Dermis microvascular lymphatic vessel endothelial cell (primary cell): ENCODE measurements at places on chromosomes 5 and 9.

GRCh38 chr5:139708877-139709581 lies 60.9 kb downstream of the CXXC5 start:
- peak; percentile 58 for DNase-seq

GRCh38 chr9:100652850-100653249 lies 75.0 kb downstream of the CAVIN4 start:
- no peak for DNase-seq

DNA sequence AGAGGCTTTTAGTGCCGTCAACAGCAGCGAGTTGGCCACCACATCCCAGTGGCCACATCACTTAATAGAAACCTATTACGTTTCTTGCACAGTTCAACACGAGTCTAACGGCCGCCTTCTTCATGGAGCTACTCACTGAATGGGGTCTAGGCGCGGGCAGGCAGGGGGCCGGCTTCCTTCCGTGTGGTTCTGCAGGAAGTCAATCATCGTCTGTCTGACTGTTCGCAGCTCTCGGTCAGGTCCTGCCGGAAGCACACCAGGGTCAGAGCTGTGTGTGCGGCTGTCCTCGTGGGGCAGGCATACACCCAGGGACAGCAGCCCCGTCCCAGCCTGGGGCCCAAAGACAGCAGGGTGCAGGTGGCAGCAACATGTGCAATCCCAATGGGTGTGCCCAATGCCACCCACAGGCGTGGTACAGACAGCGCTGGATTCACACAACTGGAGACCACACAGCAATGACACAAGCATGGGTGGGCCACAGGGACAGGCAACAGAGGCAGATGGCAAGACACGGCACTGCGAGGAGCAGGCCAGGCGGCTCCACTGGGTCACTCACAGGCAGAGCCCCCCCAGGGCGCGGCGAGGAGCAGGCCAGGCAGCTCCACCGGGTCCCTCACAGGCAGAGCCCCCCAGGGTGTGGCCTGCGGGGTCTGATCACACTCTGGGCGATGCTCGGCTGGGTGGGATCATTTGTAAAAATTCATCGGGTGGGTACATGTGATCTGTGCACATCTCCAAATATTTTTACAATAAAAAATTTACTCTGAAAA lies 19.1 kb upstream of the LHX3 start:
- DNase-seq, result no peak

GRCh38 chr5:125232779-125233230 lies 486.4 kb upstream of the ZNF608 start:
- peak; percentile 4 for DNase-seq

DNA sequence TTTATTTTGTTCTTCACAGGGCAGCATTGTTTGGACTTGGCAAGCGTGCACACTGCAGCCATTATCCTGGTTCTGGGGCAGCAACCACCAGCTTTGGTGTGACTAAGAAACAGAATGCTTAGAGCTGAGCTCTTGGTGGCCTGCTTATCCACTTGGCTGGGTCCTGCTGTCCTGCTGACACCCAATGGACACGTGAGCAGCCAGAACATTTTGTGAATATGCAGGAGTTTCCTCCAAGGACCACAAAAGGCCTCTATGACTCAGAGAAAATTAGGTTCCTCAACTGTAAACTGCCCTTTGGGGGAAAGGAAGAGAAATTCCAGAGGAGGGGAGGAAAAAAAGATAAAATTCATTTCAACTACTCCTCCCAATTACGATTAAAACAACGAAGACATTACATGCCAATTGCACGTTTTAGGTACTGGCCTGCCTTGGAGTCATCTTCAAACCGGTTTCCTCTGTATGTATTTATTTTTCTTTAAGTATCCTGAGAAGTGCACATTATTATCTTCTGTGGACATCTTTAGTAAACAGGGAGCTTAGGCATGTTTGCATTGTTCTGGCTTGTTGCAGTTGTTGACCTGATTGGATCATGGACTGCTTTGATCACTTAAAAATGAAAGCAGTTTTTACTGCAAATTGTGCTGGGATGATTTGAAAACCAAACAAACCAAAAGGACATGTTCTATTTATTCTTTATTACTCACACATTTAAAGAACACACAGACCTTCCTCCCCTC lies 82.3 kb upstream of the TLE4 start:
- DNase-seq, result no peak

DNA sequence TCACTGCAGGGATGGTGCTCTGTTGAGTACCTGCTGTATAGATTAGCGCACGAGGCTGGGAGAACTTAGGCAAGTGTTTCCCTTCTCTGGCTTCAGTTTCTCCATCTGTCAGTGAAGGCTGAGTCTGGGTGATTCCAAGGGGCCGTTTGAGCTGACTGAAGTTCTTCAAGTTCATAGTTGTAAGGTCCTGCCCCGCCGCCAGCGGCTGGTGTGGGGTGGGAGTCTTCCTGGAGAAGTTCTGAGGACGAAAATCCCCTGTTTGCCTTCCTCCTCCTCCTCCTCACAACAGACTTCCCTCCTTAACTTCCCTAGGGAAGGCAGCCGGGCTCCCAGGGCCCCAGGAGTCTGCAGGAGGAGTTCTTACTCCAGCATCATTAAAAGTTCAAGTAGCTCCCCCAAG lies 1.7 kb upstream of the HRCT1 start:
- no peak for DNase-seq

GRCh38 chr9:126125577-126125976 lies 201.1 kb upstream of the MVB12B start:
- no peak for DNase-seq

- DNase-seq, result no peak
Measured at GRCh38 chr5:136516637-136517036, 151.3 kb upstream of the TRPC7 start.
